T-helper 17 cell (primary cell): ENCODE measurements at places on chromosomes 6 and 20. TPM values are rescaled to one million over a fixed set of nuclear protein-coding genes. Genes with fewer than 3 reads are reported as not detected.

The CTSZ gene
- total RNA-seq, result 30.1 TPM

The HCRTR2 gene
- total RNA-seq, result not detected

The OR2H2 gene
- not detected for total RNA-seq

The PDE7B gene
- total RNA-seq, result 0.25 TPM

The PRSS16 gene
- total RNA-seq, result 2.0 TPM

The PRICKLE4 gene
- not detected for total RNA-seq

The RIPPLY2 gene
- not detected for total RNA-seq

DNA sequence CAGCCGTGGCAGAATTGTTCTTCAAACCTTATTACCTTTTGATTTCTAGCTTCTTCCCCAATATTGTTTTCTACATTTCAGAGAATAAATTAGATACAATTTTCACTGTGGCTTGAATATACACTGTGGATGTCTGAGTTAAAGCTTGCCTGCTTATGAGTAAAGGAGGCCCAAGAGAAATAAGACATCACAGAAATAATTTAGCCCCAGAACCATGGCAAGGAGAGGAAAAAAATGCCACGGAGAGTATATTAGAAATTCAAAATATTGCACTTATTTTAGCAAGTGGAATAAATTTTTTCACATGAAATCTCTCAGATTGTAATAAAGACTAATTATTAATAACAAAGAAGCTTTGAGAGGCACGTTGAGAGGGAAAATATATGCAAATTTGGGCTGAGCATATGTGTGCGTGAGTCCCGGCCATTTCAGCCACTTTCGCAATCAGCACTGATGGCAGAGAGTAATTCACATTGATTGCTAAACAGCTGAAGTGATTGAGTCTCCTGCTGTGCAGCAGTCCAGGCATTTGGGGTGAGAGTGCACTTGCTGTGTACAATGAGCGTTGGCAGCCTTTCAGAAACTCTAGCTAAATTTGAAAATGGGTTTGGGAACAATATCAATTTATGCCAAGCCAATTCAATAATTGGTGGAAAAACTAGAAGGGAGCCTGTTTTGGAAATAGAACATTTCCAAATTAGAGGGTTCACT, 596.0 kb downstream of the EPM2A start:
- no peak for DNase-seq

- no peak for DNase-seq
Observed at GRCh38 chr20:48171626-48172356, 386.5 kb upstream of the SULF2 start.

GRCh38 chr6:109469591-109470189, 13.3 kb downstream of the ZBTB24 start:
- no peak for DNase-seq

DNA sequence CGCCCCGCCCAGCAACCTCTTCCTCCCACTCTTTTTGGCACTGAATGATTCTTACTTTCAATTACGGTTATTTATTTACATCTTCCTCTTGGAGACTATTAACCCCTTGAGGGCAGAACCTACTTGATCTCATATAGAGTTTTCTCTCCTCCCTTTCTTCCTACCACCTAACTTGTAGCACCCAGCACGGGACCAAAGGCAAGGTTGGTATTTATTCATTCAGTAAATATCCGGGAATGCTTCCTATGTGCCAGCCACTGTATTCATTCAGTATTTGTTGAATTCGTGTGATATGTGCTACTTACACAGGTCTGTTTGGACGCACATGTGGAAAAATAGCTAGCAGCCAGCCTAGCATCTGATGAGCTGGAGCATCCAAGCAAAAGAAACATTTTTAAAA, 1.3 kb upstream of the CNKSR3 start:
- DNase-seq, result no peak

DNA sequence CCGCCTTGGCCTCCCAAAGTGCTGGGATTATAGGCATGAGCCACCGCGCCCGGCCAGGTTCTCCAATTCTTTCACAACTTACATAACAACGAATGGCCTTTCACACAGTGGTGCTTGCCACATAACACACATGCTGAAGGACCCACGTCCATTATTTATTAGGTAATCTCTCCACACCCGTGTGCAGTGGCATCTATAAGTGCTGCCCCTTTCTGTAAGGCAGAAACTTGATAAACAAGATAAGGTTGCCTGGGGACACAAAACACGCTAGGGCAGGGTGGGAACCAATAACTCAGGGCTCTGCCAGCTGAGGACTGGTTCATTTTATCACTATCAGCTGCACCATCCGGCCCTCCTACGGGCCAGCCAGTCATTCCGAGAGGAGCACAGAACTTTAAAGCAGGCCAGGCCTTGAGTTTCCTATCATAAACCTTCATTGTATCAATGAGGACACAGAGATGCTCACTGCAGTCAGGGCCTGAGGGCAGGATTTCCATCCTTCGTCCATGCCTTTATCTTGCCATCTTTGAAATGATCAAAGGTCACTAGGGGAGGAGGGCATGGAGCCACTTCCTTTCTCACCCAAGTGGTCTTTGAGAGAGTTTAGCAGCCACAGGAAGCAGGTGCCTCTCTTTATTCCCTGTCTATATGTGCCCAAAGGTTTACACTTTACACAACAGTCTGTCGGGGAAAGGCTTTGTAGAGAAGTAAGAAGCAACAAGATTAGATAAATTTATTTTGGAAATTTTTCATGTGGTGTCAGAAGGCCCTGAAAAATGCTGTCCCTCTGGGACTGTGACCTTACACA, 37.6 kb downstream of the GPLD1 start:
- no peak for DNase-seq

- no peak for DNase-seq
Observed at GRCh38 chr6:37916675-37917074, 97.1 kb downstream of the ZFAND3 start.

DNA sequence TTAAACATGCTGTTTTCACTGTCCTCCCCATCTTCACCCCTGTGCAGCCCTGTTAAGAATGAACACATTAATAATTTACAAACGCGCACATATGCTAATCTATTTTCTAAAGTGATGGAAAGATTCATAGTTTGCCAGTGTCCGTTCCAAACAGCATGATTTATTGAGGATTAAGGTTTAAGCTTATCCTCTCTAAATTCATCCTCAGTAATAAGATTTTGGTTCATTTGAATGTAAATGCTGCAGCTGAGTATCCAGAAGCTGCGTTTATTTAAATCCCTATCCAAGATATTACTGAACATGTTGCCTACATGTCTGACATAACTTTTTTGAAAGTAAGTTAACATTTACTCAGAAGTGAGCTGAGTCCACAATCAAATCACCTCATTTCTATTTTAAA, 42.8 kb upstream of the FAM135A start:
- no peak for DNase-seq

GRCh38 chr6:28764014-28764723, 159.6 kb downstream of the TRIM27 start:
- DNase-seq, result no peak

DNA sequence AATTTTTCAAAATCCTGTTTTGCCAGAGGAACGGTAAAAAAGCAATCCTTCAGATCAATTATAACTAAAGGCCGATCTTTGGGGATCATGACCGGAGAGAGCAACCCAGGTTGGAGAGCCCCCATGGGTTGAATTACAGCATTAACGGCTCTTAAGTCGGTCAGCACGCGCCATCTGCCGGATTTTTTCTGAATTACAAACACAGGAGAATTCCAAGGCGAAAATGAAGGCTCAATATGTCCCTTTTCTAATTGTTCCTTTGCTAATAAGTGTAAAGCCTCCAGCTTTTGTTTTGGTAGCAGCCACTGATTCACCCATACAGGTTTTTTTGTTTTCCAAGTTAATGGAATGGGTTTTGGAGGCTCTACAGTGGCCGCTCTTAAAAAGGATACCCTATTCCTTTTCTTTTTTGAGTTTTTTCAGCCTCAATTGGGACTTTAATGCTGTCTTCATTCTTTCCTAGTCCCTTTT, 16.9 kb upstream of the PTCRA start:
- peak; percentile 47 for DNase-seq

DNA sequence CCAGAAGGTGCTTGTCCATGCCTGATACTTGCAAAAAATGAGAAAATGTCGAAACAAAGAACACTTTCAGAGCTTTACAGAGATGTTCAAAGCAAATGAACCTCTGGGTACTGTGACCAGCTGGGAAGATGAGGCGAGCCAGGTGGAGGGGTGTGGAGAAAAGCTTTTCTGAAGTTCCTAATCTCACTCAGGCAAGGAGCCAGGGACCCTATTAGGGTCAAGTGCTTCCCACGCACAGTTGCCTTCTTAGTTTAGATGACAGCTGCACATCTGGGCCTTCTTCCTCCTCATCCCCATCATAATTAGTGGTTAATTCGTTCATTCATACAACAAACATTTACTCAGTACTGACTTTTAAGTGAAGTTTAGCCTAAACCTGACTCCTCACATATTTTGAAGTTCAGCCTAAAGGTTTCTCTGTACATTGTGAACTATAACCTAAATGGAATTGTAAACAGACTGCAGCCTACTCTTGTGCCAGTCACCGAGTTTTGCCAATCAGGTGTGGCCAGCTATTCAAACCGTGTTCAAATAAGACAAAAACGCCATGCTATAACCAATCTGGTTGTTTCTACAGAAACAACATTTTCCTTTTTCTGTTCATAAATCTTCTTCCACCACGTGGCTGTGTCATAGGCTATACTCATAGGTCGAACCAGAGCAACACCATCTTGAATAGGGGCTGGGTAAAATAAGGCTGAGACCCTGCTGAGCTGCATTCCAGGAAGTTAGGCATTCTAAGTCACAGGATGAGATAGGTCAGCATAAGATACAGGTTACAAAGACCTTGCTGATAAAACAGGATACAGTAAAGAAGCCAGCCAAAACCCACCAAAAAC, 19.3 kb upstream of the AHCY start:
- DNase-seq, result no peak

DNA sequence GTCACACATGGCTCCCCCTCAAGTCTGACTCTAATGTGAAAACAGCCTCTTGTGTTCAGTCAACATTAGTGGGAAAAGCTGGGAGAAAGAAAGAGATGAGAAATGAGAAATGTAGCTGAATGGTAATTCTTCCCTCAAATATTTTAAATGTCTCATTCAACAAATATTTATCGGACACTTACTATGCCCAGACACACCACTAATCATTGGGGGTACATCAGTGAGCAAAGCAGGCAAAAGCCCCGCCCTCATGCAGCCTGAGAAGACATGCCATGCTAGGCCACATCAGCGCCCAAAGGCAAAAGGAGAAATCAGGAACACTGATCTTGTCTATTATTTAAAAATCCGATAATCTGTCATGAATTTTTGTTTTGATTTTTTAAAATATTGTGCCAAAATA, 89.9 kb upstream of the ASF1A start:
- no peak for DNase-seq

DNA sequence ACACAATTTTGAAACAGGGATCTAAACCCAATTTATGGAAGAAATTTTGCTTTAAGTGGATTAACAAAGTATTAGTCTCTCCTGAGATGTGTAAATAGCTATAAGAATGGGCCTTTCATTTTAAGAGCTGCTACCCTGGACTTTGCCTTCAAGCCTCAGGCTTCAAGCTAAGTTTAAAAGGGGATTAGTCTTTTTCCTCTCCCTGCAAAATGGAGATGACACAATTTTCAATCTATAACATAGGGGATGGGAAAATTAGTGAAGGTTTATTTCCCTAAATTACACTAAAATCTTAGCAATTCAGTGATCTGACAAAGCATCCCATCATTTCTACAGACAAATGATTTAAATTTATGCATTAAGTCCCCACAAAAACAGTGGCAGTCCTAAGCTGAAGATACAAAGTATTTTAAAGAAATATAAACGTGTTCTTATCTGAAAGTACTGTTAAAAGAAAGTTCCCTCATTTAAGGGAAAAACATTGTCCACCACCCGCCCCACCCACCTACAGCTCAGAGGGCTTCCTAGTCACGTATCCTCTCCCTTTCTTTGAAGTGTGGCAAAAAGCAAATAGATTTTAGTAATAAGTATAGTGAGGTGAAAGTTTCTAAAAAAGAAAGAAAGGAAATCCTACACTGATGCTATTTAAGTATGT, 14.5 kb downstream of the ARHGAP18 start:
- no peak for DNase-seq

DNA sequence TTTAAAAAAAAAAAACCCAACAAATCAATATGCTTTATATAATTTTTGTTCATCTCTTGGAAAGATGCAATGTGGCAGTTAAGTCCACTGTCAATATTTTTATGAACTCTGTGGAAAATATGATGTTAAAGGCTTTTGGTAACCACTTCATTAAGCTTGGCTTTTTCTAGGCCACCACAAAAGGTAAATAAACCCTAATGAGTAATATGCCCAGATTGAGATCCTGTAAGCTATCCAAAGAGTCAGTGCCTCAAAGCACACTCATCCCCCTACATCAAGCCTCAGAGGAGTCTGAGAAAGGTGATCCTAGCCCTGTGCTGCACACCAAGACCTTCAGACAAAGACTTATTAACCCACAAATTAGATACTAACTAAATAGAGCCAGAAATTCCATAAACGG, 121.1 kb downstream of the CDC5L start:
- no peak for DNase-seq

DNA sequence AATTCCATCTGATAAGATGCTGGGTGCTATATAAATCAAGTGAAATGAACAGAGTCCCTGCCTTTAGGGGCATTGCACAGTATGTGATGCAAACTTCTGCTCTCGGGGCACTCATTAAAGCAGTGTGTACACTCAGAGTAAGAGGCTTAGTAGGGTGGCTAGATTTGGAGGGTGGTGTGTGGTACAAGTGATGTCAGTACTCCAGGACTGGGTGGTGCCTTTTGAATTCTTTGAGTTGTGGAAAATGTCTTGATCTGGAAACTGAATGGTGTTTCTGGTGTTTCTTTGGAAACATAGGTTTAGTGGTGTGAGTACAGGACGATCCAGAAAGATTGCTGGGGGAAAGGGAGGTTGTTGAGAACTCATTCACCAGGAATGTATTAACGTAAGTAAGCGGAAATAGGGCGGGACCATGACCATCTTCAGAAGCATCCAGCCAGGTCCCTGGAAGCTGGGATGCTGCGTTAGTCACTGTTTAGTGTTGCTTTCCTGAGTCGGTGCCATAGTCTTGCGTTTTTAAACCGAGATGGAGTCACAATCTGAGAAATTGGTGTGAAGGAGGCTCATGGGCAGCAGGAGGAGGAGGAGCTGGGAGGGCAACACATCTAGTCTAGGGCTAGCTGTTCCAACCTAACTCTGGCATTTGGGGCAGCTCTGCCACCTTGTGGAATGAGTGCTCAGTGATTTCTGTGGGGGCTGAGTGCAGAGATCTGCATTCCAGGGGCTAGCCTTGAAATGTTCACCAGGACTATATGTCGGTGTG, 70.3 kb downstream of the SCAND1 start:
- peak; percentile 41 for DNase-seq

- DNase-seq, result no peak
Observed at GRCh38 chr6:17754254-17754653, 47.5 kb upstream of the NUP153 start.

GRCh38 chr20:25750765-25751696, 54.4 kb upstream of the ZNF337 start:
- peak; percentile 49 for DNase-seq
